ENCODE measurements at places on chromosomes 1 and 21. TPM values are rescaled to one million over a fixed set of nuclear protein-coding genes. Genes with fewer than 3 reads are reported as not detected.

TAF13 gene
- total RNA-seq: 29.4 TPM

HHAT gene
- total RNA-seq: 1.2 TPM

SLC44A3 gene
- total RNA-seq: not detected

CFHR5 gene
- not detected for total RNA-seq

GPR157 gene
- 5.9 TPM for total RNA-seq

BMP8A gene
- 0.38 TPM for total RNA-seq

SPRR2G gene
- not detected for total RNA-seq

CACNA1E gene
- total RNA-seq: 0.02 TPM

CTNNBIP1 gene
- total RNA-seq: 16.3 TPM

LCE1D gene
- not detected for total RNA-seq

AADACL4 gene
- not detected for total RNA-seq

GATAD2B gene
- total RNA-seq: 87.4 TPM

A3GALT2 gene
- not detected for total RNA-seq

ARMH1 gene
- 123 TPM for total RNA-seq

MFAP2 gene
- total RNA-seq: 0.37 TPM

KCNJ6 gene
- total RNA-seq: not detected

GRCh38 chr1:38474738-38475623, 384.6 kb downstream of the RRAGC start:
- no peak for DNase-seq

GRCh38 chr1:210372491-210372890, 43.8 kb downstream of the HHAT start:
- no peak for DNase-seq

DNA sequence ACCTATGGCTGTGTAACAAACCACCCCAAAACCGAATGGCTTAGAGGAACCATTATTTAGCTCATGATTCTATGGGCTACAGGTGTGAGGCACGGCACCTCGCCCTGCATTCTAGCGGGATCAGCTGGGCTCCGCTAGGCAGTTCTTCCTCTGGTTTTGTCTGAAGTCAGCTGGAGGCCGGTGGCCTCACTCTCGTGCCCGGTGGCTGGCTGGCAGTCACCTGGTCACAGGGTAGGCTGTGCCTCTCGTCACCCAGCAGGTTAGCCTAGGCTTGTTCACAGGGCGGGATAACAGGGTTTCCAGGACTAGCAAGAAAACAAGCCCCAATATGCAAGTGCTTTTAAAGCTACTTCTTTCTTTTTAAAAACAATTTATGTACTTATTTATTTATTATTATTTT, 16.3 kb upstream of the AGPAT3 start:
- no peak for DNase-seq

- DNase-seq: no peak
Measured at GRCh38 chr1:43277116-43277876, 7.5 kb downstream of the TMEM125 start.

GRCh38 chr1:7252411-7253117, 467.3 kb downstream of the CAMTA1 start:
- DNase-seq: no peak

DNA sequence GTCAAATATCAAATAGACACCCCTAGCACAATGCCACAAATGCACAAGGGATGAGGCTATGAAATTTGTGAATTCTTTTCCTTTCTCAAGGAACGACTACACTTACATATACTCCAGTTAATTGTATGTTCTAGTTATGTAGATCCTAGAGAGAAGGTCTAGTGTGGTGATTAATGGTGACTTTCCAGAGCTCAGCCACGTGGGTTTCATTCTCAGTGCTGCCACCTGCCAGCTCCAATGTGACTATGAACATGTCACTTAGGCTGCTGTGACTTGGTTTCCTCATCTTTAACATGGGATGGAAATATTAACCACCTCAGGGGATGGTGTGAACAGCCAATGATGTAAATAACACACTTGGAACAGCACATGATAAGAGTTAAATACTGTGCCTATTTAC, 138.3 kb downstream of the APP start:
- no peak for DNase-seq

- no peak for DNase-seq
Measured at GRCh38 chr1:85240174-85240601, 19.3 kb downstream of the C1orf52 start.

DNA sequence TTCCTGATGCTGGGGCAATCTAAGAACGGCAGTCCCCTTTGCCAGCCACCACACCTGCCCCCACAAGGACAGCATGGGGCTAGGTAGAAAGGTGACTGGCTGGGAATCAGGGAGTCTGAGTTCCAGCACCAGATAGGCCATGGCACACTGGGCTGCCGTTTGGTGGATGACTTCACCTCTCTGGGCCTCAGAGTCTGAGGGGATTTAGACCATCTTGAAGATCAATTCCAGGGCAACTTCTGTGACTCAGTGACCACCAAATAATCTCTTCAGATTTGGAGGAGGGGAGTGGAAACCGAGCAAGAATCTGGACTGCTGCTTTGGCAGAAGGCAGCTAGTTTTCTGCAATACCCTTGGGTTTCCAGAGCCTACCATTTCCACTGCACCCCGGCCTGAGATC, 92.1 kb upstream of the EDN2 start:
- no peak for DNase-seq

DNA sequence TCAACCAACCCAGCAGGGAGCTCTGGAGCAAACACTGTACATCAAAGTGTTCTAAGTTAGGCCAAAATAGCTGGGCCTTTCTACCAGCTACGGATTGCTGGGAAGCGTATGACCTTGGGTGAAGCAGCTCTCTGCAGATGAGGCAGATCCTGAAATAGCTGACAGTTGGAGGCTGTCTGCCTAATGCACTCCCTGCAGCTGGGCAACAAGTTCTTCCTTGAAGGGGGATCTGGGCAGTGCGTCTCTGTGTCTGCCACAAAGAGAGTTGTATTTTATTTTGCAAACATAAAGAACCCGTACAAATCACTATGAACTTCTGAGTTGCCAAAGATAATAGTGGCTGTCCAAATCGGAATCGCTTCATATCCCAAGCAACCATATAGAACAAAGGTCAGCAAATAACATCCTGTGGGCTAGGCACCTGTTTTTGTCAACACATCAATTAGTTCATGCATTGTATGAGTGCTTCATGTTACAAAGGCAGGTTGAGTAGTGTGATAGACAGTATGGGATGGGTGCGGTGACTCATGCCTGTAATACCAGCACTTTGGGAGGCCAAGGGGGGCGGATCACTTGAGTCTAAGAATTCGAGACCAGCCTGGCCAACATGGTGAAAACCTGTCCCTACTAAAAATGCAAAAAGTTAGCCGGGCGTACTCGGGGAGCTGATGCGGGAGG, 29.1 kb upstream of the KLF17 start:
- no peak for DNase-seq

- DNase-seq: no peak
Measured at GRCh38 chr1:62772607-62773295, 11.2 kb upstream of the ATG4C start.

GRCh38 chr1:72540674-72541073, 258.3 kb upstream of the NEGR1 start:
- DNase-seq: no peak

- peak; percentile 73 for DNase-seq
Measured at GRCh38 chr1:98051065-98051675, 130.3 kb upstream of the DPYD start.

DNA sequence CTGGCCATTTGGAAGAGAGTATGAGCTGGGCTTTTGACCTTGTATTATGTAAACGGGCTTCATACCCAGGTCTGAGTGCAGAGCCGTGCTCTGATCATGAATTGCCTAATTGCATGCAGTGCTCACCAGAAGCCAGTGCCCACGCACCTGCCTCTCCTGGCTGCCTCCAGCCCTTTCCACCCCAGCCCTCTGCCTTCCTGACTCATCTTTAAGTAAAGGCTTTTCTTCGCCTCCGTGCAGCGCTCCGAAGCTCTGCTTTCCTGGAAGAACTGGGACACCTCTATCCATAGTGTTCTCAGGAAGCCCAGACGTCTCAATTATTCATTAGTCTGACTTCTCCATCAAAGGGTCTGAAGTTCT, 413.7 kb downstream of the PTPRU start:
- no peak for DNase-seq

DNA sequence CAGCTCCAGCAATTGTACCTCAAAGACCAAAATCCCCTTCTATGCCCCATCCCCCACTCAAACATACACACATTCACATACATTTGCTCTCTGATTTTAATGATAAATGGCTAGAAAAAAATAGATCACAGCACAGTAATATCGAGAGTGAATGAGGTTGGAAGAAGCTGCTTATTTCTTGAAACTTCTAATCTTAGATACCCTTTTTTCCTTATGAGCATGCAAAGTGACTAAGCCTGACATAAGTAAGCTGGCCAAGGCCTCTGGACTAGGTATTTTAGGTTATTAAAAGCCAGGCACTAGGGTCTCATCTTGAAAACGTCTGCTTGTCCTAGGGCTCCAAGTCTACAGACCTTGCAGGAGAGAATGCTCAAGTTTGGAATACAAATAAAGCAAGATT, 133.6 kb downstream of the TGFBR3 start:
- peak; percentile 27 for DNase-seq

DNA sequence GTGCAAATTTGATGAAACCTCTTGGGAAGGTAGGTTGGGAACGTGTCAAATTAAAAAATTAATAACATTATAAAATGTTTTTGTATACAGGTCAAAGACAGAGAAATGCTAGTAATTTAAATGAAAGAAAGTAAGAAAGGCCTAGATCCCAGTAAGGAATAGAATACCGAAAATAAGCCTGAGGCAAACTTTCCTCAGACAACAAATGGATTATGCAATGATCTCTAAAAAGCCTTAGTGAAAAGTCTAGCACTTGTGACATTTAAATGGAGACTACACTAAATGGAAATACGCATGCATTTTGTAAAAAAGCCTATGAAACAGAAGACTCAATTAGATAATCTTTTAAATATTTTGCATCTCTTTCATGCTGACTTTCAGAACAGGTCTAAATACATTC, 138.5 kb upstream of the ZNHIT6 start:
- no peak for DNase-seq

DNA sequence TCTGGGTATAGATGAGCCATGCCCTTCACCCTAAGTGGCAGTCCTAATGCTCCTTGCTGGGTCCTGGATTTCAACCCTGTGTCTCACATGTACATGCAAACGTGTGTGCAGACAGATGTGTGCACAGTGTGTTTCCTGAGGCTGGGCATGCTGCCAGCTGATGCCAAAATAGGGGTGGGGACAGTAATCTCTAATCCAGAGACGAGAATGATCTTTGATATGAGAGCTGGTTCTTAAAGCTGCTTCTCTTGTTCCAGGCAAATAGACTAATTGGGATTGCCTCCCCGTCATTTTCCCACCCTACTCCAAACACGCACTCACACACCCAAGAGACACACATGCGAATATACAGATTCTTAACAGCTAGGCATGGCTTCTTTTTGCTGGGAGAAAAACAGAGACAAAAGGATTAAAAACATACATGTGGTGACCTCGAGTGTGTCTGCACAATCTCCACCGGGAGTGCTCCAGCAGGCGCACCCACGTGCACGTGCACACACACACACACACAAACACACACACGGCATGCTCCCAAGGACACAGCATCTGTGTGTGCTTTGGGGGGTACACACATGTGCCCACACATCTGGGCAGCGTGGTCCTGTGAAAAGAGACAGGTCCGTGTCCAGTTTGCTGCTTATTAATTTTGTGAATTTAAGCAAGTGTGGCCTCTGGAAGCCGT, 102.1 kb upstream of the ZBTB40 start:
- DNase-seq: no peak

DNA sequence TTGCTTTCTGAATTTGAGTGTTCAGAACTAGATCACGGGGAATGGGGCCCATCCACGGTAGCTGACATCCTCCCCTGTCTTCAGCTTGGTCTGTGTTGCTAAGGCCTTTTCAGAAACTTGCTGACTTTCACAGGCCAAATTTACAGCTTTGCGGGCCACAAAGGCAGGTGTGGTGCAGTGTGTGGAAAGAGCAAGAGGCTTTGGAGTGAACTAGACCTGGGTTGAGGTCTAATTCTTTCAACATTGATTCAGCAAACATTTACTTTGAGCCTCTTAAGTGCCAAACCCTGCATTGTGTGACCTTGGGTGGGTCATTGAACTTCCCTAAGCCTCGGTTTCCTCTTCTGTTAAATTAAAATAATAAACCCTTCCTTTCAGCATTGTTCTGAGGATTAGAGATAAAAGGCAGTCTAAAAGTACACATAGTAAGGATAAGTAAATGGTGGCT, 24.3 kb downstream of the STPG1 start:
- DNase-seq: no peak

- DNase-seq: no peak
Measured at GRCh38 chr1:211381481-211382181, 55.0 kb downstream of the TRAF5 start.

- DNase-seq: no peak
Measured at GRCh38 chr1:145886816-145887215, 1.1 kb upstream of the ANKRD35 start.

GRCh38 chr1:103250441-103250861, 142.1 kb upstream of the COL11A1 start:
- DNase-seq: no peak

GRCh38 chr1:44848456-44849181, 5.6 kb upstream of the PTCH2 start:
- DNase-seq: no peak

GRCh38 chr1:55339681-55340080, 124.5 kb upstream of the USP24 start:
- no peak for DNase-seq

GRCh38 chr21:45029948-45030681, 44.3 kb upstream of the ADARB1 start:
- DNase-seq: no peak

- DNase-seq: no peak
Measured at GRCh38 chr21:30567617-30568016, 6.5 kb upstream of the KRTAP19-7 start.

- DNase-seq: no peak
Measured at GRCh38 chr1:77889671-77890070, 1.2 kb downstream of the NEXN start.
